Activated CD4-positive, alpha-beta T cell treated with anti-CD3 and anti-CD28 coated beads for 4 hours (primary cell): ENCODE measurements at places on chromosomes 5 and 9.

GRCh38 chr5:76099286-76099702, 16.1 kb downstream of the SV2C start:
- peak; percentile 25 for DNase-seq

DNA sequence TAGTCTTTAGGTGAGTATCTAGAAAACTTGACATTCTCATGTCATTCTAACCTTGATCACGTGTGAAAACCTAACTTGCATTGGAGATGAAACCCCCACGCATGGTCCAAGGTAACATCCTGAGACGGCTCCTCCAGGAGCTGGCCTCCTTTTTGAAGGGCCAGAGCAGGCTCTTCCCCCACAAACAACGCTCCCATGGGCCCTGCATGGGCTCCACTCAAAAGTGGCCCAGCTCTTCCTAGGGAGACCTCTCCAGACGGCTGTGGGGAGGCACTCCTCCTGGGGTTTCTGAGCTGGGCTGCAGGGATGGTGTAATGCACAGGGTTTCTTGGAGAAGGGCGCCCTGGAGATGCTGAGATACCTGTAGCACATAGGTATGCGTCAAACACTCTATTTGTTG, 296.2 kb upstream of the IRX1 start:
- no peak for DNase-seq

DNA sequence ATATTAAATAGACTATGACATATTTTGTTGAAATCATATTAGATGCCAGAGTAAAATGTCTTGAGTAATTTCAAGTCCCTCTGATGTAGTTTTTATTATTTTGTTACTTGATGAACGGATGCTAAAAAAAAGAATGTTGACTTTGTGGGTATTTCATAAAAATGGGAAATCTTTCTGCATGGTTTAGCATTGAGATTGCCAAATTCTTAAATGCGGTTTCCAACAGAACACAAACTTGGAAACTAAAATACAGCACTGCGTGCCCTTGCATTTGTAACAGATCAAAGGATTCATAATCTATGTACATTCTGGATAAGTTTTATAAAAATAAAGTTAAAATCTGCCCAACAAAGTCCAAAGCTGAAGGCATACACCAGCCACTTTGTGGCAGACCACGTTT, 425.5 kb upstream of the DAB2 start:
- DNase-seq, result no peak

DNA sequence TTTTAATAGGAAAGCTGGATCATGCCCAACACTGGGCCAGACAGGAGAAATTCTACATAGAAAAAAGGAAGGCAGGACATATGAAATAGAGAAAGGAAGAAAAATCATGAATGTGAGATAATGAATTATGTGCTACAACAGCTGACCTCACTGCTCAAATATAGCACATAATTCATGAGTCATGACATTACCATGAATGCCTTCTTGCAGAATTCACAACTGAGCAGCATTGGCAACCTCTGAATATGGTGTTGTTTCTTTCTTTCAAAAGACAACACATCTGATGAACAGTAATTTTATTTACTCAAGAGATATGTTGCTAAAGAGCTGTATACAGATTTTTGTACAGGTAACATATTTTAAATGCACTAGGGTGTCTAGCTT, 34.4 kb downstream of the APBA1 start:
- no peak for DNase-seq

- DNase-seq, result no peak
Observed at GRCh38 chr5:157283434-157283833, 17.5 kb downstream of the CYFIP2 start.

DNA sequence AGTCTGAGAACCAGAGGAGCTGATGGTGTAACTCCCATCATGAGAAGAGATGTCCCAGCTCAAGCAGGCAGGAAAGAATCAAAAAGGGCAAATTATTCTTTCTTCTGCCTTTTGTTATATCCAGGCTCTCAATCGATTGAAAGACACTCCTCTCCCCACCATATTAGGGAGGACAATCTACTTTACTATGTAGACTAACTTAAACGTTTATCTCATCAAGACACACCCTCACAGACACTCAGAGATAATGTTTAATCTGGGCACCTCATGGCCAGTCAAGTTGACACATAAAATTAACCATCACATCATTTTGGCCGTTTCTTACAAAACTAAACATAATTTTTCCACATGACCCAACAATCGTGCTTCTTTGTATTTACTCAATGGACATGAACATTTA, 534.3 kb upstream of the RORB start:
- DNase-seq, result no peak

DNA sequence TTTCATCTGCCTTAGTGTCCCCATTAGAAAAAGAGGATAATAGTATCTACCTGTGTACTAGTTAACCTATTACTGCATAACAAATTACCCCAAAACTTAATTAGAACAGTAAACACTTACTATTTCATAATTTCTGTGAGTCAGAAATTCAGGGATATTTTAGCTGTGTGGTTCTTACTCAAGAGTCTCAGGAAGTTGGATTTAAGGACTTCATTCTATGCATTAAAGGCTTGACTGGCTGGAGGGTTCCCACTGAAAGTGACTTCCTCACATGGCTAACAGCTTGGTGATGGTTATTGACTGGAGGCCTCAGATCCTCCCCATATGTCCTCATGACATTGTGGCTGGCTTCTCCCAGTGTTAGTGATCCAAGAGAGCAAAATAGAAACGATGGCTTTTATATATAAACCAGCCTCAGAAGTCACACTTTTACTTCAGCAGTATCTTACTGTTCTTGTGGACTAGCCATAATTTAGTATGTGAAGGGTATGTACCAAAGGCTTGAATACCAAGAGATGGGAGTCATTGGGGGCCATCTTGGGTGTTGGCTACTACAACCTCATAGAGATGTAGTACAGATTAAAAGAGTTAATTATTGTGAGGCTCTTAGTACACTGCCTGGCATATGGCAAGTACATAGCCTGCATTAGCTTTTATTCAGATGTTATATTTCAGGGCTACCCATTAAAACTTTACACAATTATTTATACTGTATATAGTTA, 9.9 kb downstream of the RAD23B start:
- no peak for DNase-seq

DNA sequence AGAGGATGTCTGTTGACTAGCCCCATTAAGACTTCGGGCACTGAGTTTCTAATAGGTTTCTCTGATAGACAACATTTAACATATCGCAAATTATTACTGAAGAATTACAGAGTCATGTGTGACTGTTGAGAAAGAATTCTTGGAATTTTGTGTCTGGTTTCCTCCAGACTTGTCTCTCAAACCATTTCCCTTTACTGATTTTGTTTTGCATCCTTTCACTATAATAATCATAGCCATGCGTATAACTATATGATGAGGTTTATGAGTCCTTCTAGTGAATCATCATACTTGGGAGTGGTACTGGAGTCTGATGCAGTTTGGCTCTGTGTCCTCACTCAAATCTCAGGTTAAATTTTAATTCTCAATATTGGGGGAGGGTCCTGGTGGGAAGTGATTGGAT, 27.0 kb downstream of the ZNF169 start:
- no peak for DNase-seq

GRCh38 chr5:133936651-133937015, 31.8 kb downstream of the C5orf15 start:
- no peak for DNase-seq

GRCh38 chr9:127097683-127098082, 24.8 kb downstream of the ANGPTL2 start:
- DNase-seq, result no peak

- DNase-seq, result no peak
Observed at GRCh38 chr9:72977670-72978069, 24.8 kb upstream of the ALDH1A1 start.

GRCh38 chr5:133489632-133490031, 122.7 kb downstream of the FSTL4 start:
- DNase-seq, result no peak

DNA sequence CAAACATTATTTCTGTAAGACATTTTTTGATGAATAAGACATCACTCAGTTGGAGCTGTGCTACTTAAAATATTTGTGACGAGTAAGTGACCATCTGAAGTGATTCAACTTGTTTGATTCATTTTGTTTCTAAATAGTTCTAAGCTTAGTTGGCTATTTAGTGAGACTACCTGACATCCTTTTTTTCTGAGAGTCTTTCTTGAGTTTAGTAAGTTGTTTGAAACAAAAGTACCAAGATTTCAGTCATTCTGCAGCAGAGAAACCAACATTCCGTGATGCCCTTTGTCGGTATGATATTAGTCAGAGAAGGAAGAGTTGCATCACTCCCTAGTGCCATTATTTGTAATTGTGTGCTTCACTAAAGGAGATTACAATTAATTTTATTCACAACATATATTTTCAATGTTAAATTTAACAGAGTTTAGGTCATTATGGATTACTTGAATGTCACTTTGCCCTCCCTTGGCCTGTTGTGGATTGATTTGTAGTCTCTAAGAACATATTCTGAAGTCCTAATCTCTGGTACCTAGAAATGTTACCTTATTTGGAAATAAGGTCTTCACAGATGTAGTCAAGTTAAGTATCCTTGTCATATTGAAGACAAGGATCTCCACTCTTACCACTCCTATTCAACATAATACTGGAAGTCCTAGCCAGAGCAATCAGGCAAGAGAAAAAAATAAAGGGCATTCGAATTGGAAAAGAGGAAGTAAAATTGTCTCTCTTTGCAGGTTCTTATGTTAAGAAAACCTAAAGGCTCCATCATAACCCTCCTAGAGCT, 212.2 kb downstream of the PCSK1 start:
- no peak for DNase-seq

DNA sequence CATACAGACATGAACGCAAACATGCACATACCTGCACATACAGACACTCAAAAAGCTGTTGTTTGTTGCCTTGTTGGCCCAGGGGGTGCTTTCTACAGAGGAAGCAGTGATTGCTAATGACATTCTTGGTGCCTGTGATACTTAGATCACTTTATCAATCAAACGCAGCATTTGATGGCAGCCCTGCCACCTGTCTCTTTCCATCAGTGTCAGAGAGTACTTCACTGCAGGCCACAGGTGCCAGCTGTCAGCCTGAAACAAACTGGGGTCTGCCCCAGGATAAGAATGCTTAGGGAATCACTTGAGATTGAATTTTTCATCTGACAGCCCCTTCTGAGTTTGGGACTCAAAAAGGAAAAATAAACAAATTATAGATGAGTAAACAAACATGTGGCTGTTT, 388.9 kb upstream of the SGCD start:
- no peak for DNase-seq

- no peak for DNase-seq
Observed at GRCh38 chr5:159362220-159362619, 31.9 kb upstream of the IL12B start.

DNA sequence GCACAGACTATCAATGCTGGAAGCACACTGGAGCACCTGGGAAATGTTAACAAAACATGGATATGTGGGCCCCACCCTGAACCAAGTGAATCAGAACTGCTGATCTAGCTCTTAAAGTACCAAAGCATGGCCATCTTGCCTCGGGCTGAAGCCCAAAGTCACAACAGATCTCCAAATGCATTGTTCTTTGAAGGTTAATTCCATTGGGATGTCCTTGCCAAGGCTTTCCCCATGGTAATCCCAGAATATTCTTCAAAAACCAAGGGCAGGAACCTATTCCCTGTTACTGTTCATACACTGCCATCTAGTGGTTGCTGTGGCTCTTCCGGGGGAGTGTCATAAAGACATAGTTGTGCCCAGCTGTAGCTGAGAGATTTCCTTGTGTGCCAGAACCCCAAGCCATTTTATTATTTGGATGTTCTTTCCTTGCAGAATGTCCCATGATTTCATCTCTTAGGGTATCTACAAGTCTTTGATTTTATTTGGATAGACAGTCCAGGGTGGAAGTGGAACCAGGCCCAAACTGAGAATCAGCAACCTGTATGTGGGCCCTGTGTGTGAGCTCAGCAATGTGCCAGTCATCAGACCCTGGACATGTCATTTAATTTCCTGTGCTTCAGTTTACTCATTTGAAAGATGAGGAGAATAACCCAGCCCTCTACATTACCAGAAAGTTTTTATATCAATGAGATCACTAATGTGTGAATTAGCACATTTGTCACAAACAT, 290.0 kb downstream of the ACTL7B start:
- no peak for DNase-seq

- no peak for DNase-seq
Observed at GRCh38 chr5:116583085-116583861, 8.7 kb upstream of the SEMA6A start.

- no peak for DNase-seq
Observed at GRCh38 chr5:123778641-123779040, 266.7 kb downstream of the CSNK1G3 start.

DNA sequence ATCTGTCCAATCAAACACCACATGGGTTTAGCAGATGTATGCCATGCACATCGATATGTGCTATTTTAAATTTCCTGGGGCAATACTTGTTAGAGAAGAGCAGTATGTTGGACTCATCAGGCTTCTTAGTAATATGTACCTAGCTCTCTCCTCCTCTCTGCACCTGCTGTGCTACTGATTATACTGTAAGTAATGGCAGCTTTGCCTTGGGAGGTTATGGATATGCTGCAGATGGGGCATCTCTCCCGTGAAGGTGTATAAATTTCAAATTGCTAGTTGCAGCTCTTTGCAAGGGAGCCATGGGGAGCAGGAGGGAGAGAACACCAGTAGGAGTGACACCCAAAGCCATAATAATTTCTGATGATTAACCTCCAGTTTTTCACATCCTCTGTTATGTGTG, 101.5 kb downstream of the SPATA31D1 start:
- no peak for DNase-seq

- no peak for DNase-seq
Observed at GRCh38 chr5:144331361-144331760, 160.7 kb downstream of the KCTD16 start.

- DNase-seq, result peak; percentile 4
Observed at GRCh38 chr5:10445352-10445751, 3.7 kb downstream of the ROPN1L start.

GRCh38 chr9:15299374-15299939, 7.6 kb downstream of the TTC39B start:
- peak; percentile 56 for DNase-seq

DNA sequence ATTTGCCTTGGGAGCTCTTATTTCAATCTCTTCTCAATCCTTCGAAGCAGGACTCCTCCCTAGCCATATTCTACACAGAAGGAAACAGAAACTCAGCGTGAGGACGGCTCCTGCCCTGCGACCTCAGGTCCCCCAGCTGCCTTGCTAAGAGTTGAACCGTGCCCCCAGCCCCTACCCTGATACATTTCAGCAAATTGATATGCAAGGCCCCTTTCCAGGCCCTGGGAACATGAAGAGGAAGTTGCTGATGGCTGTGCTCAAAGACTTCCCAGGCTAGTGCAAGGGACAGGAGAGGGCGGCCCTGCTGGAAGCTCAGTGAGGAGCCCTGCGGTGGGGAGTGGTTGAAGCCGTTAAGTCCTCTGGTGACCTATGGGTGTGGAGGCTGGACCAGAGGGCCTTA, 41.5 kb downstream of the BOD1 start:
- DNase-seq, result no peak
